Activated CD4-positive, alpha-beta memory T cell treated with anti-CD3 and anti-CD28 coated beads for 36 hours (primary cell): ENCODE measurements at places on chromosomes 7 and 10. TPM values are rescaled to one million over a fixed set of nuclear protein-coding genes. Genes with fewer than 3 reads are reported as not detected.

PNLIPRP1 gene
- total RNA-seq = not detected

H2BK1 gene
- not detected for total RNA-seq

CHST15 gene
- total RNA-seq = 0.12 TPM

- no peak for DNase-seq
Observed at GRCh38 chr10:127300868-127301321, 104.5 kb upstream of the INSYN2A start.

GRCh38 chr7:115637128-115637527 is 393.4 kb downstream of the TFEC start:
- DNase-seq = no peak

GRCh38 chr7:17770710-17771375 is 169.5 kb downstream of the SNX13 start:
- DNase-seq = no peak

DNA sequence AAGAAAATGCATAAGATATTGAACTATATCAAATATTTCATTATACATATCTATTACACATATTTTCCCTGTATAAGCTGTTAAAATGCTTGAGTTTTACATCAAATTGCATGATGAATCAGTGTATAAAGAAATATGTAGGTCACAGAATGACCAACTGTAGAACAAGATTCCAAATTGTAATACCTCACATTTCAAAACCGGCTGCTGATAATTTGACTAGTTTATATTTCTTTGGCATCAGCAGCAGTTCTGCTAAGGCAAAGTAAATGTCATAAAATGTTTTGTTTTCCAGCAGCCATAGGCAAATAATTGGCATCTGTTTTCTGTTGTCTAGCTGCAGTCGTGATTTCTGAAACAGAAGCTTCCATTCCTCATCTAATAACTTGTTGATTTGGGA is 633.9 kb downstream of the ARL4A start:
- DNase-seq = no peak

DNA sequence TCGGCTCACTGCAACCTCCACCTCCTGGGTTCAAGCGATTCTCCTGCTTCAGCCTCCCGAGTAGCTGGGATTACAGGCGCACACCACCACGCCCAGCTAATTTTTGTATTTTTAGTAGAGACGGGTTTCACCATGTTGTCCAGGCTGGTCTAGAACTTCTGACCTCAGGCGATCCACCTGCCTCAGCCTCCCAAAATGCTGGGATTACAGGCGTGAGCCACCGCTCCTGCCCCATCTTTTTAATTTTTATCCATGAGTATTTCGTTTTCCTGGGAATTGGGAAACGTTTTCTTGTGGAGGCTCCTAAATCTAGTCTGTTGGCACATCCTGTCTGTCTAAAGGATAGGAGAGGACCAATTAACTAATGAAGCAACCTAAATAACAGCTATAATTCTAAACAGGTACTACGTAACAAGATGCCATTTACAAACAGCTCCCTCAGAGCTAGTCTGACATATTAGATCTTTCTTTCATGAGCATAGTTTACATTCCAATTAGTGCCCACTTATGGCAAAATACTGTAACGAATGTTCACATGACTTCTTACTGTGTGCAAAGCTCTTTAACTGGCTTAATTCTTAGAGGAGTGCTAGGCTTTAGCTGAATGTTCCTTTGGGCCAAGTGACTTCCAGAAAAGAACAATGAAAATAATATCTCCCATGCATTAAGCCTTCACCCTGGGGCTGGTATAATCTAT is 151.0 kb upstream of the YAE1 start:
- no peak for DNase-seq

DNA sequence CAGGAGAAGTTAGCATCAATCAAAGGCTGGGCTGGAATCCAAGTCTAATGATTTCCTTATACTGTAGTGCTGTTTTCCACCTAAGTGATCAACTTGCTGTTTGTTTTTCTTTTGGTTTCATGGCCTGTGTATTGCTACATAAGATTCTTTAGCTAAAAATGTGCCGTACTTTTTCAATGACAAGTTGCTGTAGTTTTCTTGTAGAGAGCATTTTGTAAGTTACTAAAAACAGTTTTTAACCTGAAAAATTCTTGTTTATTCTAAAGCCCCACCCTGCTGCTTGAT is 1.3 kb downstream of the HELLS start:
- no peak for DNase-seq

DNA sequence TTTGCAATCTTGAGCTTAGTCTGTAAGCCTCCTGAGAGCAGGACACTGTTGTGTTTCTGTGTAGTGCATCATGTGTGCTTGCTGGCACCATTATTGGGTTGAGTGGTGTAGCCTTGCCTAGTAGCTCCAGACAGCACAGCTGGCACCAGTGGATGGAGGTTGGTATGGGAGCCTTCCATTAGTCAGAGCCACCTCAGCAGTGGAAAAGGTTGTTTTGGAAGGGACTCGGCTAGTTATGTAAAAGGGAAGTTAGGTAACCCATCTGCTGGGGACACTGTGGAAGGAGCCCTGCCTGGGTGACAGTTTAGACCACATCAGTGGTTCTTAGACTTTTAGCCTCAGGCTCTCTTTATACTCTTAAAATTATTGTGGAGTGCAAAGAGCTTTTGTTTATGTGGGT is 16.3 kb downstream of the MINDY4 start:
- DNase-seq = no peak

DNA sequence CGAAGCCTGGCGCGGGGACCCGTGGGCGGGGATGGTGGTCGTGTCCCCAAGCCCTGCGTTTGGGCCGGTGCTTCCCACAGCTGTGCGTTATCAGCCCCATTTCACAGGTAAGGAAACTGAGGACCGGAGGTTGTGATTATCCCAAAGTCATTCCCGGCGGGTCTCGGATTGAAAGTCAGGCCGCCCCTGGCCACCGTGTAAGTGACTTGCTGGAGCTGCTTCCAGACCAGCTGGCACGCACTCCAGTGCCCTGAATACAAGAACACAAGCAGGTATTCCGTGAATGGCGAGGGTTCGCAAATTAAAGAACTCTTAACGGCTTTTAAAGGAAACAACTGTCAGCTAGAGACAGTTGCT is 675 bp upstream of the ATE1 start:
- DNase-seq = no peak

TPST1 gene
- total RNA-seq = 0.62 TPM

OGDHL gene
- 0.40 TPM for total RNA-seq

DNA sequence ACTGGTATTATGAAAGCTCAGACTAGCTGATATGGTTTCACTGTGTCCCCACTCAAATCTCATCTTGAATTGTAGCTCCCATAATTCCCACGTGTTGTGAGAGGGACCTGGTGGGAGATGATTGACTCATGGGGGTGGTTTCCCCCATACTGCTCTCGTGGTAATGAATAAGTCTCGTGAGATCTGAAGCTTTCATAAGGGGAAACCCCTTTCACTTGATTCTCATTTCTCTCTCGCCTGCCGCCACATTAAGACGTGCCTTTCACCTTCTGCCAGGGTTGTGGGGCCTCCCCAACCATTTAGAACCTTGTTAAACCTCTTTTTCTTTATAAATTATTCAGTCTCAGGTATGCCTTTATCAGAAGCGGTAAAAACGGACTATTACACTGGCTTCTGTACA is 40.3 kb downstream of the COL13A1 start:
- peak; percentile 38 for DNase-seq

OR2A1 gene
- total RNA-seq = not detected

DNA sequence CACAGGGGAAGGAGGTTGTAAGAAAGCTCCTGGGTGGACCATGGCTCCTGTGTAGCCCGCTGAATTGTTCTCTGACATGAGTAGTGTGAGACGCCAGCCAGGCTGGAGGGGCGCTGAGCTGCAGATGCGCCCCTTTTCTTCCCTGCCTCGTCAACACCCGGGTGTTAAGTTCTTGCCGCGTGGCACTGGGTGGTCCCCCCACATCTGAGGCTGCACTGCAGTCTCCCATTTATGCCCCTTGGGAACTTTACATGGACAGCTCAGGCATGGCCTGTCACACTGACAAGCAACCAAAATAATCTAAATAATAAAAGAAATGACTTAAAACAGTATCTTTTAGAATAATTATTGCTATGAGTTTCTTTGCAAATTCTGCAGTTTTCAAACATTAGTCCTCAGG is 34.6 kb upstream of the HSPA12A start:
- no peak for DNase-seq

AASS gene
- total RNA-seq = 2.3 TPM

- peak; percentile 31 for DNase-seq
Observed at GRCh38 chr7:141700848-141701371, 1.1 kb downstream of the DENND11 start.

DNA sequence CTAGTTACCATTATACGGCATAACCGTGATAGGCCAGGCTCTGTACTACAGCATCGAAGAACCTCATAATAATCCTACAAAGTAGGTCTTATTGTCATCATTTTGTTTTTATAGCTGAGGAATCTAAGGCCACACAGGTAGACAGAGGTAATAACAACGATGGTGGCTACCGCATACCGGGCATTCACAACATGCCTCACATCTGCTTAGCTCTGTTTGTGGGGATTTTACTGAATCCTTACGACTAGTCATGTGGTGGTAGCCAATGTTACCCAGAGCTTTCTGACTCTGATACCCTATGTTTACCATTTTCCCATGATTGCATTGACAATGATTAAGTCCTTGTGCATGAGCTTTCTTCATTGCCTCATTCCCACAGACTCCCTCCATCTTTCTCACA is 269.4 kb downstream of the TCF7L2 start:
- DNase-seq = no peak

PRSS1 gene
- not detected for total RNA-seq

DNA sequence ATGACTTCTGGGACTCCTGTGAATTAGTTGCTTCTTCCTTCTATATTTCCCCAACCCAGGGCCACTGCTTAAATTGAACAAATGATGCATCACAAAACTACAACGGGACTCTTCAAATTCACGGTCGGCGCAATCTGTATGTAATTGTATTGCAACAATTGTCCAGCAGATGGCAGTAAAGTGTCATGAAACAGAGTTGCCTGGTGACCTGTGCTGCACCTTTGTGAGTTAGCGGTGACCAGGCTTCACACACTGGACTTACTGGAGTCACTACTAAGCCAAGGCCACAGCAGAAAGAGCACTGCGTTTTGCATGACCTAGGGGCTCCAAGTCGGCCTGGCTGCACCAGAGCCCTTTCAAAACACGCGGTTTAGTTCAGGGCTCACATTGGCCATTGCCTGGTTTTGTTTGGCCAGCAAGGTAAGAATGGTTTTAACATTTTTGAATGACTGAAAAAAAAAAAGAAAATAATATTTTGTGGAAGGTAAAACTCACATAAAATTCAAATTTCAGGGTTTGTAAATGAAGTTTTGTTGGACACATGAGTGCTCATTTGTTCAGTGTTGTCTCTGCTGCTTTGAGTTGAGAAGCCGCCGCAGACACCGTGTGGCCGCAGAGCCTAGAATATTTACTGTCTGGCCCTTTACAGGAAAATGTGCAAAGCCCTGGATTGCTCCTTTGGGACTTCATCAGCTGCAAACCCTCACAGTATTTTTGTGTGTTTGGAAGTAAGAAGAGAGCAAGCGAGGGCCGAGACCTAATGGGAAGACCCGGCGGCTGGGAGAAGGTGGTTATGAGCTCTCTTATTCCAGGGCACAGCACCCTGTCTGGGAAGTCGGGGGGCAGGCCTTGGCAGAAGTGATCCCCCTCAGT is 23.2 kb upstream of the ZNF32 start:
- DNase-seq = peak; percentile 42

DNA sequence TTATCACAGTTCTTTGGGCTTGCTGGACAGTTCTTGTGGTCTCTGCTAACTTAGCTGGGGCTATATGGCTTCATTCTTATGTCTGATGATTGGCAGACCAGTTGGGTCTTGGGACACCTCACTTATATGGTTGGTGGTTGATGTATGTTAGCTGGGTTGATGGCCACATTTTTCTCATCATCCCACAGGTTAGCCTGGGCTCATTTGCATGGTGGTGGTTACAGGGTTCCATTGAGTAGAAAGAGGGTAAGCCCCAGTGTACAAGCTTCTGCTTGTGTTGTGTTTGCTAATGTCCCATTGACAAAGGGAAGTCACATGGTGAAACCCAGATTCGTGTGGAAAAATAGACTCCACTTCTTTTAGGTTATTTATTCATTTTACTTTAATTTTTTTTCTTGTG is 40.6 kb downstream of the TMEM60 start:
- DNase-seq = peak; percentile 26
